ENCODE measurements at places on chromosomes 6 and 20.

DNA sequence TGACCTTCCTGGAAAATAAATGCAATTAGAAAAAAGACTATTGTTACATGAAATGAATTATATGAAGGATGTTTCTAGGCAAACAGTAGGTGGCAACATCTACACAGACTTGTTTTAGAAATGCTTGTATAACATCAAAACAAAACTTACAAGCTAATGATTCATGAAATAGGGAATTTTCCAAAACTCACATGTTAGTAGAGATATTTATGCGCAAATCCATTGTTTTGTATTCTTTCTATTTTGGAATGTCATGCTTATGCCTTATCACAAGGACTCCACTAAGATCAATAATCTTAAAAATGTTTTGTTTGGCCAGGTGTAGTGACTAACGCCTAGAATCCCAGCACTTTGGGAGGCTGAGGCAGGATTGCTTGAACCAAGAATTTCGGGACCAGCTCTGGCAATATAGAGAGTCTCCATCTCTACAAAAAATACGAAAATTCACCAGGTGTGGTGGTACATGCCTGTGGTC is 32.3 kb upstream of the LGSN start:
- DNase-seq, result no peak

DNA sequence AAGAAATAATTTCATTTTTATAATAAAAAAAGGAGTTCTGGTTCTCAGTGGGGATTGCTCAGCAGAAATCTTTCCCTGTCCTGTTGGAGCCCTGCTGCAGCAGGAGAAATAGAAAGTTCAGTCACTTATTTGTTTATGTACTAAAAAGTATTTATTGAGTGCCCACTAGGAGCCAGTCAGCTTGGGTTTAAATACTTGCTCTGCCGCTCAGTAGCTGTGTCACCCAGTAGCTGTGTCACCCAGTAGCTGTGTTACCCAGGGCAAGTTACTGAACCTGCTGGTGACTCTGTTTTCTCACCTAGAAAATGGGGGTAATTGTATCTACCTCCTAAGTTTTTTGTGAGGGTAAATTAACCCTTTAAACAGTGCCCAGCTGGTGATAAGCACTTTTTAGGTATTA is 32.9 kb downstream of the FOXF2 start:
- no peak for DNase-seq

DNA sequence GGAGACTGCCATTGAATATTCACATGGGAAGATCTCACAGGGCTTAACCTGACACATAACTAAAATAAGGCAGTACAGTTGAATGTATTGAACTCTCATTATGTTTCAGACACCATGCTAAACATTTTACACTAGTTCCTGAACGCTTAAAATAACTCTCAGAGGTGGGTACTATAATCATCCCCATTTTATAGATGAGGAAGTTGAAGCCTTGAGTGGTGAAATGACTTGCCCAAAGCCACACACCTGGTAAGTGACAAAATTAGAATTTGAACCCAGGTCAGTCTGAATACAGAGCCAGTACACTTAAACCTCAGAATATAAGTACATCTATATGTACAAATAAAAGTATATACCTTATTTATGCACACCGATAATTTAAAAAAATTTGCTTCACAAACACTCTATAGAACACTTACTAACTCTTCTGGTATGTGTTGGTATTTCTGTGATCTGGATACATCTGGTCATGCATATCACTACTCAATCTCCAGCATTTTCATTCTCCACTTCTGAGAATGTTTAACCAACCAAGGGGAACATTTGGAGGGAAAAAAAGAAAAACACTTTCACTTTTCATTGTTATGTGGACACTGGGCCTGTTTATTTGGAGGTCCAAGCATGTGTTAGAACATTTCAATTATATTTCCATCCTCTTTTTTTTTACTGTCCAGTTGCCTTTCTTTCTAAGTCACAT is 4.6 kb upstream of the BICRAL start:
- no peak for DNase-seq

DNA sequence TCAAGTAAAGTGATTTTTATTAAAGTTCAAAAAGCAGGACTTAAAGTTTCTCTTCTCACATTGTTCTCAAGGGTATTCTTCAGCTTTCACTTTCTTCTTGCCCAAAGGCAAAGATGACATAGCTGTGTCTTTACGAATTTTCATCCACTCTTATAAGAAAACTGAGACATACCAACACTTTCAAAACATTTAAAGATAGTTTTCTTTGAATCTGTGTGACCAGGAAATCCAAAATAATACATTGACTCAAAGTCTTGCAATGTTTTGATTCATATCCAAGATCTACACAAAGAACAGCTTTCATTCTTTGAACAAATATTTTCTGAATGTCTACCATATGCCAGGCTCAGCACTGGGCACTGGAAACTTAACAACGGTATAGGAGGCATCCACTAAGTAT is 117.9 kb downstream of the SIM1 start:
- DNase-seq, result no peak

DNA sequence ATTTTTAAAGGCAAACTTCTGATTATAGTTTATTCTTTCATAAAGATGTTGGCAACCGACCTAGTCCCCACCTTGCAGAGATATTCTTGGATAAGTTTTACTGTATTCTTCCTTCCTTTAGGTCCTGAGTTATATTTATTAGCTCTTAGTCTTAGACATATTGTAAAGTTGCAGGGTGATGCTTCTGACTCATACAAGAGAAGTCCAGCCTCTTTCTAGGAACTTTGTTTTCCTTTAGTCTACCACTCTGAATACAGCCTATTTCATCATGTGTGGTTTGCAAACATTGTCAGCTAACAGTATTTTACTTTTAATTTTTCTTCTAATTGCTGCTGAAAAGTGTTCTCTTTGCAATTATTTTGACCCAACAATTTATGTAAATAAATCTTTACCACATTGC is 686.7 kb downstream of the COL12A1 start:
- DNase-seq, result no peak

DNA sequence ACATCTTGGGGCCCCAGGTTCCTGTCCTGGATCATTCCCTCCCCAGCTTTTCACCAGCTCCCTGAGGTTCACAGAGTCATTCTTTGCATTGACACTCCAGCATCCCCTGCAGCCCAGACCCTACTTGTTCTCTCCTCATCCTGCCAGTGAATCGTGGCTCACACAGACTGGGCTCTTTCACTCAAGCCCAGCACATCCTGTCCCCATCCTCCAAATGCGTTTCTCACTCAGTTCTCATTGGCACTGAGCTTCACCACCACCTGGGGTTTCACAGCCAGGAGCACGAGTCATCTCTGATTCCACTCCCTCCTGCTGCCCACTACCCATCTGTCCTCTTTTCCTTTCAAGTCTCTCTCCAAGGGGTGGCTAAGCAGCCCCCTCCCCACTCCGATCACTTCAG is 85.4 kb upstream of the NNAT start:
- no peak for DNase-seq

GRCh38 chr6:163814494-163815364 is 400.2 kb downstream of the QKI start:
- no peak for DNase-seq

- no peak for DNase-seq
Measured at GRCh38 chr6:139639507-139639906, 265.1 kb upstream of the CITED2 start.

DNA sequence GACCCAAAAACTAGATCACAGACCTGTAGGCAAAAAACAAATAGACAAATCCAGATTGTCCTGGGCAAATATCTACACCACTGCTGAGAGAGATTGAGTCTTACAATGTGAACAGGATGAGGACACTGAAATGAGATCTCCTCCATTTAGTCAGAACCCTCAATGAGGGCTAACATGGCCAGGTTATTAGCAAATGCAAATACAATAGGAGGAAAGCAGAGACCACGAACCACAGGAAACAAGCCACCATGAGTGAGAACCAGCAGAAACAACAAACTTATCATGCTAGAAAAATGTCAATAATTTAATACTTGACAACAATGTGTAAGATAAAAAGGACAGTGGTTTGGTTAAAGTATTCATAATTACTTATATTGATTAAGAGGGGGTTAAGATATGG is 162.8 kb downstream of the SYNE1 start:
- no peak for DNase-seq

- DNase-seq, result no peak
Measured at GRCh38 chr6:106094261-106094963, 8.3 kb downstream of the PRDM1 start.

GRCh38 chr6:34723203-34723602 is 26.6 kb upstream of the ILRUN start:
- no peak for DNase-seq

- no peak for DNase-seq
Measured at GRCh38 chr20:1929460-1929859, 34.3 kb downstream of the SIRPA start.

GRCh38 chr20:23156170-23156841 is 70.2 kb upstream of the CD93 start:
- no peak for DNase-seq

DNA sequence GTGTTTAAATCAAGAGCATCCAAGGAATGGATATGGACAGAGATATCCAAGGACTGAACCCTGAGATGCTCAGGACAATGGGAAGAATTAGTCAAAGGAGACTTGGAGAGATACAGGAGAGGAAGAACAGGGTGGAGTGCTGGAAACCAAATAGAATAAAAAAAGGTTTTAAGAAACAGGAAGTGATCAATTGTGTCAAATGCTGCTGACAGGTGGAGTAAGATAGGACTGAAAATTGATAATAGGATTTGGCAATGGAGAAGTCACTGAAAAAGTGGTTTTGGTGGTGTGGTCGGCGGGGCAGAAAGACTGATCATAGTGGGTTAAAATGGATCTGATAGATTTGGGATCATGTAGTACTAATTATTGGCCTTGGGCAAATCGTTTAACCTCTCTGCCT is 37.9 kb upstream of the PNRC1 start:
- DNase-seq, result no peak

DNA sequence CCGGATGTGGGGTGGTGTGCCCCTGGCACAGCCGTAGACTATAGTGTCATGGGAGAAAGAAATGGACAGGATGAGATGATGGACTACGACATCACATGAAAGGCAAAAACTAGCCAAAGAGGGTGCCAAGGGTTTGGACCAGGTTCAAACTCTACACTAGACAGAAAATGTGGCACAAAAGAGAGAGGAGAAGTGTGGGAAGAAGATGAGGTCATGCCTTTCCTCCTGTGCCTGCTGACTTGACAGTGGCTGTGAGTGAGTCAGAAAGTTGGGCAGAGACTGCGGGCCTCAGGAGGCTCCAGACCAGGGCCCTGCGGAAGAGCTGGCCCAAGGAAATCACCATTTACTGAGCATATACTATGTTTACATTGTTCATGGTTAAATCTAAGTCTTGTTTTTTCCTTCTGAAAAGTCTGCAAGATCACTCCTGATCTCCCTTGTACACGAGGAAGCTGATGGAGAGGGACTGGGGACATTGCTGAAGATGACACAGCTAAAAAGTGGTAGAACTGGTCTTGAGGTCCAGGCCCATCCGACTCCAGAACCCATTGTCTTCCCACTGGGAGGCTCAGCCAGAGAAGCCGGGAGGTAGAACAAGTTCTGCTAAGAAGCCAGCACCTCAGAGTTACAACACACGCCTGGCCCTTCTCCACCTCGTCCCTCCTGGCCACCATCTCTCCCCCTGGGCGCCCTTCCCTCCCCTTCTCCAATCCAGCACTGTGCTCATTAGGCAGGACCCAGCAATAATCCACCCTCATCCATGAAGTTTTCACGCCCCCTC is 35.6 kb downstream of the CNKSR3 start:
- no peak for DNase-seq

DNA sequence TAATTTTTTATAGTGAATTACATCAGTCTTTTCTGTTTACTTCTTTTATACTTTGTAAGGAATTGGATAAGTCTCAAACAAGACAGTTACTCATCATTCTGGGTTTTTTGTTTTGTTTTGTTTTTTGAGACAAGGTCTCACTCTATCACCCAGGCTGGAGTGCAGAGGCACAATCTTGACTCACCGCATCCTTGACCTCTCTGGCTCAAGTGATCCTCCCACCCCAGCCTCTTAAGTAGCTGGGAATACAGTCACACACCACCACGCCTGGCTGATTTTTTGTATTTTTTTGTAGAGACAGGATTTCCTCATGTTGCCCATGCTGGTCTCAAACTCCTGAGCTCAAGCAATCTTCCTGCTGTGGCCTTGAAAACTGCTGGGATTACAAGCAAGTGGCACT is 524.3 kb downstream of the EYS start:
- DNase-seq, result no peak

GRCh38 chr20:1664911-1665310 is 7.3 kb upstream of the SIRPG start:
- DNase-seq, result no peak

DNA sequence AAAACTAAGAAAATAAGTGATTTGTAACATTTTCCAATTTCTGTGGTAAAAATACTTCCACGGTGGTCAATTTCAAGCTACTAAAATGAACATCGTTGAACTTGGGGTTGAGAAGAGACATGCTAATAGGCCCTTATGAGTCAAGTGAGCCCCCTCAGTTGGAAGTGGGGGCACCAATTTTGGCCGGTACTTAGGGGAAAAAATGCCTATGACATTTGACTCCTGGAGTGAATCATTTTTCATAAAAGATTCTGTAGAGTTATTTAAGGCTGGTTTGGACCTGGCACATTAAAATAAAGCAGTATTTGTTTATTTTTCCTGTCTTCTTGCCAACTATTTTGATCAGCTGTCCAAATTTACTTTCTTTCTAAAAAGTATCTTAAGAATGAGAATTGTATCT is 32.4 kb upstream of the CAP2 start:
- no peak for DNase-seq

DNA sequence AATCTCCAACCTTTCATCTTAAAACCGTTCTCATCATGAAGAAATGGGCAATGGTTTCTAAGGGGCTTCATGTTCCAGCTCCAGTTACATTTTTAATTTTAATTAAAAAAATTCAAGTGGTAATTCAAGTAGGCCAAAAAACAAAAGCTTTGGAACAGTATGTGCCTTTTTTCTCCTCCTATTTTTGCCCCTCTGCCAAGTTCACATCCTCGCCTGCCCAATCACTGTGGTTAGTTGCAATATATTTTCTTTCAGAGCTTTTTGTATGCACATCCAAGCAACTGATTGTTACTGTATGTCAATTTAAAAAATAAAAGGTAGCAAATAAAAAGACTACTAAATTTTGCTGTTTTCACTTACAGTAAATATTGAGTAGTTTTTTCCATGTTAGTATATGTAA is 99.8 kb upstream of the B3GAT2 start:
- DNase-seq, result no peak

- no peak for DNase-seq
Measured at GRCh38 chr20:7994809-7995208, 24.8 kb downstream of the TMX4 start.

- no peak for DNase-seq
Measured at GRCh38 chr6:36621371-36621855, 27.3 kb downstream of the SRSF3 start.

DNA sequence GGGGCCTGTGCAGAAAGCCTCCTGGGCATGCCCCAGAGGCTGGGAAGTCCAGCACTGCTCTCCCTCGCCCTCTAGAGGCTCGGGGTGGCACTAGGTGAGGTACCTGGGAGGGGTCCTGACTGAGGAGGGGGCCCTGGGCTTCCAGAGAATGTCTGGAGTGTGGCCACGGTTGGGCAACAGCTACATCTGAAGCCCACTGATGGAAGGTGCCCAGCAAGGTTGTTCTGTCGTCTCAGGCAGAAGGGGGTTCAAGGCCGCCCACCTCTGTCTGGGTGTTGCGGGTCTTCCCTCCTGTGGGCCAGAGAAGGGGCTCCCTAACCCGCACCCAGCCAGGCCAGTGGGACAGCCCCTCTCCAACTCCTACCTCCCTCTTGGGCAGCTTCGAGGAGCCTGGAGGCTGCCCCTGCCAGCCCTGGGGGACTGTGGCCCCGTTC is 11.4 kb upstream of the VEGFA start:
- DNase-seq, result no peak
